ENCODE measurements at places on chromosomes 11 and 22.

- DNase-seq: no peak
These were observed 335.7 kb downstream of the DDX10 start for GRCh38 chr11:109000531-109000930.

DNA sequence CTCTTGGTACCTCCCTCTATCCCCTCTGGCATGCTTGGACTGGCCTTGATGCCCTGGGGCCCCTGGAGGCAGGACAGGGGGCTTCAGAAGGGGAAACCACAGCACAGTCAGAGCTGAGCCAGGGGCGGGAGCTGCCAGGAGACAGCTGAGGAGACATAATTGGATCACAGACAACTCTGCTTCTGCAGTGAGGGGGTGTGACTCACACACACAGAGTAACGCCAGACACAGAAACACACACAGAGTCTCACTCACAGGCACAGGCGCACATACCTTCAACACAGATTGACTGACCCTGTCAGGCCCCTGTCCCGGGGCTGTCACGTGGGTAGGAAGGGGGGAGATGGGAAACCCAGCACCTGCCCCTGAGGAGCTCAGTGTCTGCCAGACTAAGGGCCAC, 20.6 kb downstream of the STARD10 start:
- no peak for DNase-seq

GRCh38 chr22:50061141-50061823, 3.2 kb upstream of the TTLL8 start:
- no peak for DNase-seq

DNA sequence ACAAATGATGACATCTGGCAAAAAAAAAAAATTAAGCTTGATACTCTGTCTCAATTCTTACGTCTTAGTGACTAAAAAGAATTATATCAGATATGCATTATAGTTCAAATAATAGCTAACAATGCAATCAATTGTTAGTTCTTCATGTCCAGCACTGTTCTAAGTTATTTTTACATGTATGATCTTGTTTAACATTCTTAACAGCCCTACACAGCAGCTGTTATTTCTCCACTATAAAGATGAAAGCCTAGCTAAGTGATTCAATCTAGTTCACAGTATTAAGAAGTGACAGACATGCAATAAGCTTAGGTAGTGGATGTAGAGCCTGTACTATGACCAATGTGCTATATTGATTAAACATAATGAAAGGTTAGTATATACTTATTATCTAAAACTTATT, 4.1 kb downstream of the ZNF214 start:
- no peak for DNase-seq

DNA sequence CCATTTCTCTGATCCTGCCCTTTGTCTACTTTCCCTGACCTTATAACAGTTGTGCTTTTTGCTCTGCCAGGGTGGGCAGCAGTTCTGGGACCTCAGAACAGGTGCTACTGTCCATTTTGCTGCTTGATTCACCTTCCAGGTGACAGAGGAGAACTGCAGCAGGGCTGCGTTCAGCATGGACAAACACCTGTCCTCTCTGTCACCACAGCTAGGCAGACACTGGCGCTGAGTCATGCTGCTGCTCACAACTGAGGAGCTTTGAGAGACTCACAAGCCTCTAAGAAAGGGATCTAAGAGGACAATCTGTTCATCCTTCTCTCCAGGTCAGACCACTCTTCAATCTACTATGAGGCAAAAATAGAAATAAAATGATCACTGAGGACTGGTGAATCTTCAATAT, 1144.5 kb upstream of the CCDC90B start:
- DNase-seq: no peak

DNA sequence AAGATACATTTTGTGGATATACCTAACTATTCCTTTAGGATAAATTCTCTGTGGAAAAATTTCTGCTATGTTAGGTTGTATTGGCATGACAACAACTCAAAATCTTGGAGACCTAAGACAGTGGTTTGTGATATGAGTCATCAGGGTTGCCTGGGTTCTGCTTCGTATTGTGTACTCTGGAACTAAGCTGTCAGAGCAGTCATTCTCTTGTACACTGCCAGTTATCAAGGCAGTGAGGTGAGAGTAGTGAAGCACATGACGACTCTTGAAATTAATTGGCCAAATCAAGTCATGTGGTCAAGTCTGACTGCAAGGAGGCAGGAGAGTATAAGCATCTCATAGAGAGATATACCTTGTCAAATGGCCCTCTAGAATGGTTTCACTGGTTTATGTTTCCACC, 104.4 kb downstream of the FANCF start:
- no peak for DNase-seq

DNA sequence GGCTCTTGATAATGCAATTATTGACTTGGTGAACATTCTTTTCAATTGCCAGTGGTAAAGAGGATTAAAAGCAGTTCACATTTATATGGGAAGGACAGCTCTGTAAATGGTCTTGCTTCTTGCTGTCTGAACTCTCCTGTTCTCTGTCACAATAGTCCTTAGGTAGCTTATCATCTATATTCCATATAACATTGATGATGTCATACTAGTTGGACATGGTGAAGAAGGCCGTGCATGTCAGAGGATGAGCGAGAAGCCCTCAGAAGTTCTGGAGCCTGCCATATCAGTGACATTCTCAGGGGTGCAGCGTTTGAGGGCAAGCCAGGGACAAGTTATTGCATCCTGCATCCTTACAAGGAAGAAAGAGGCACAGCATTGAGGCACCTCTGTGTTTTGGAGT, 2.6 kb upstream of the CHKB start:
- DNase-seq: no peak

All from NCI-H1930 (cell line).